Suppressor macrophage (primary cell): ENCODE measurements at places on chromosomes 13 and 19.

DNA sequence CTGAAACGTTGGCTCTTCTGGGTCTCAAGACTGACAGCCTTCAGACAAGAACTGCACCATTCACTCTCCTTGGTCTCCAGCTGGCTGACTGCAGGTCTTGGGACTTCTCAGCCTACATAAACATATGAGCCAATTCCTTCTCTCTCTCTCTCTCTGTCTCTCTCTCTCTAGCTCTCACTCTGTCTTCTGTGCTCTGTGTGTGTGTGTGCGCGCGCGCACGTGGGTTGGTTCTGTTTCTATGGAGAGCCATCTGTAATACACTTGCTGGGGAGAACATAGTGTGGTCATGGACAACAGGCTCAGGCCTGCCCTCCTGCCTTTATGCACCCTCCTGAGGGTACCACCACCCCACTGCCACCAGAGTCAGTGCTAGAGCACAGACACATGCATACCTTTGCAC, 13.7 kb upstream of the SERPINE3 start:
- no peak for DNase-seq

- no peak for DNase-seq
Observed at GRCh38 chr13:25848812-25849745, 202.7 kb downstream of the SHISA2 start.

DNA sequence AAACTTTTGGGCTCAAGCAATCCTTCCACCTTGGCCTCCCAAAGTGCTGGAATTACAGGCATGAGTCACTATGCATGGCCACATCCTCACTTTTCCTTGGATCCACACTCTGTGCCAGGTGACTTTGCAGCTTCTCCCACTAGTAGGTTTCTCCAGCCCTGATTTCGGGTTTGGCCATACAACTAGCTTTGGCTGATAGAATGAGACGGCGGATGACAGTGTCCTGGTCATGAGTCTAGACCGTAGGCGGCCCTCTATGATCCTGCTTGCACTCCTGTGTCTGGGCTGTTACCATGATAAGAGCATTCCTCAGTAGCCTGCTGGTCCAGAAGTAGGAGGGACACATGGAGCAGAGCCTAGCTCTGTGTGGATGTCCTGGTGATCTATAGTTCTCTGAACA, 112.5 kb upstream of the KL start:
- no peak for DNase-seq

DNA sequence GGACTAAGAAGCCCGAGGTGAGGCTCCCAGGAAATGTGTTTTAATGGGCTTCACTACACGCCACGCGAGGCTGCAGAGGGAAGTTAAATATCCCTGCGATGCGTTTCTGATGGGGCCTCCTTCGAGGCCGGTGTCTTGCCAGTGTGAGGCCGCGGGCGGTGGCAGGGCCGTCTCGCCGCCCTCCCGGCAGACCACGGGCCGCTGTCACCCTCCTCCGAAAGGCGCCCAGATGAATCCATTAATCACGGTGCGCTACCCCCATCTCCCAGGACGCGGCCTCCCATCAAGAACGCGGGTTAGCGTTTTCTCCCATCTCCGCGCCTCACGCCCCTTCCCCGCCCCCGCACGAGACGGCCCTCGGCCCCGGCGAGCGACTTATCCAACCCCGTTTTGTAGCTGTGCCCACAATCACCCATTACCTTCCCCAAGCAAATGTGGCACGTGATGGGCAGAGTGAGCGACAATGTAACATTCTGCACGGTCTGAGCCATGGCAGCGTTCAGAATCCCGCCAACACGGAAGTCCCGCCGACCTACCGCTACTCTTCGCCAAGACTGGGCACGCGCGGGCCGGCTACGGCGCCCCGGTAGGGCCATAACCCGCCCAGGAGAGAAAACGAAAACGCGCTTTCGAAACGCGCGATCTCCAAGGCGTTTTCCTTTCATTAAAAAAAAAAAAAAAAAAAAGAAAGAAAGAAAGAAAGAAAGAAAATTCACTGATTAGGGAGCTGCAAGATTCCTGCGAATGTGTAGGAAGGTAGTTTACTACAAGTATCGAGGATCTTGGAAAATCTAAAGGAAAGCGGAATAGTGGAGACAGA, at the start of gene OBI1:
OBI1 (minus strand) TSS at position 526 of the 820 bp plus-strand sequence; CDS start at position 491, 35 bp downstream.
- DNase-seq = peak; percentile 96

- no peak for DNase-seq
Observed at GRCh38 chr13:32474999-32475792, 47.3 kb upstream of the N4BP2L1 start.

DNA sequence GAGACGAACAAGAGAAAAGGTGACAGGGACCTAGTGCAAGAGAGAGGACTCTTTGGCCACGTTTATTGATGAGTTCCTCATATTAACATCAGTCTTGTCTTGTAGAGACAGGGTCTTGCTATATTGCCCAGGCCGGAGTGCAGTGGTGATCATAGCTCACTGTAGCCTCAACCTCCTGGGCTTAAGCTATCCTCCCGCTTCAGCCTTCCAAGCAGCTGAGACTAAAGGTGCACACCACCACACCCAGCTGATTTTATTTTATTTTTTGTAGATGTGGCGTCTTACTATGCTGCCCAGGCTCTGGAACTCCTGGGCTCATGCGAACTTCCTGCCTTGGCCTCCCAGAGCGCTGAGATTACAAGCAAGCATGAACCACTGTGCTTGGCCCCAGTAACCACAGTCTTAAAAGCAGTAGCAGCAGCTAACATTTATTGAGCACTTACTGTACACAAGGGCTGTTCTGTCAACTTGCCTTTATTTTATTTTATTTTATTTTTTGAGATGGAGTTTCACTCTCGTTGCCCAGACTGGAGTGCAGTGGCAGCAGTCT, 1.1 kb upstream of the SH2D3A start:
- DNase-seq = no peak

DNA sequence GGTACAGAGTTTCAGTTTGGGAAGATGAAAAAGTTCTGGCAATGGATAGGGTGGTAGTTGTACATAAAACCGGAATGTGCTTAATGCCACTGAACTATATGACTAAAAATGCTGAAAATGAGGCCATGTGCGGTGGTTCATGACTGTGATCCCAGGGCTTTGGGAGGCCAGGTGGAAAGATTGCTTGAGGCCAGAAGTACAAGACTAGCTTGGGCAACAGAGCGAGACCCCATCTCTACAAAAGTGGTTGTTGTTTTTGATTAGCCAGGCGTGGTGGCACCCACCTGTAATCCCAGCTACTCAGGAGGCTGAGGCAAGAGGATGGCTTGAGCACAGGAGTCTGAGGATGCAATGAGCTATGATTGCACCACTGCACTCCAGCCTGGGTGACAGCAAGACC, 12.8 kb downstream of the SMAD9 start:
- DNase-seq = no peak

- DNase-seq = no peak
Observed at GRCh38 chr13:43390619-43391018, 367.2 kb downstream of the DNAJC15 start.

GRCh38 chr13:55893540-55893939, 1247.2 kb upstream of the PRR20A start:
- DNase-seq = no peak

DNA sequence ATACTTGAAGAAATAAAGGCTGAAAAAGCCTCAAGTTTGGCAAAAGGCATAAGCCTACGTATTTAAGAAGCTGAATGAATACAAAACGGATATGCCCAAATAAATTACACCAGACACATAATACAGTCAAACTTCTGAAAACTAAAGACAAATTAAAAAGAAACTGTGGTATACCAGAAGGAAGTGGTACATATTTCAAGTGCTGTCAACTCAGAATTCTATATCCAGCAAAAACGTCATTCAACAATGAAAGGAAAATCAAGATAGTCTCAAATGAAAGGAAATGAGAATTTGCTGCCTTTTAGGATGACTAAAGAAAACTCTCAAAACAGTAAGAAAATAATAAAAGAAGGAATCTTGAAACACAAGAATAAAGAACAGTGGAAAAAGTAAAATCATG, 69.5 kb downstream of the POLR1D start:
- DNase-seq = no peak

GRCh38 chr13:48858122-48858902, 117.4 kb upstream of the FNDC3A start:
- DNase-seq = no peak

DNA sequence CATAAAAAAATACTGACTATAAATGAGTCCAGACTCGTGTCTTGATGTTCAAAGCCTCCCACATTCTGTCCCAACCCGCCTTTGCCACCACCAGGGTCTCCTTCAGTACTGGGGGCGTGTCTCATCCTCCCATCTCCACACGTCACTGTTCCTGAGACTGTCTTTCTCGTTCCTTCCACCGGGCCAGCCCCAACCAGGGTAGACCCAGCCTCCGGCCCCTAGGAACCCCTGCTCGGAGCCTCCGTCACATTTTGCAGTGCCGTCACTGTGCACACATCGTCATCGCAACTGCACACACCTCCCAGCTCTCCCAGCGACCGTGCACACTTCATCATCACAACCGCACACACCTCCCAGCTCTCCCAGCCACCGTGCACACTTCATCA, 73.4 kb downstream of the SPACA7 start:
- DNase-seq = no peak

- DNase-seq = no peak
Observed at GRCh38 chr13:104170980-104171555, 1104.9 kb upstream of the SLC10A2 start.

GRCh38 chr13:30870049-30870884, 35.8 kb upstream of the MEDAG start:
- peak; percentile 58 for DNase-seq

- DNase-seq = no peak
Observed at GRCh38 chr13:62502588-62502987, 1086.9 kb upstream of the PCDH20 start.

GRCh38 chr13:53821632-53822031, 793.0 kb downstream of the OLFM4 start:
- DNase-seq = no peak

- no peak for DNase-seq
Observed at GRCh38 chr13:111644750-111645149, 324.3 kb downstream of the TEX29 start.

GRCh38 chr13:21672287-21672680, 1.4 kb downstream of the FGF9 start:
- DNase-seq = no peak

GRCh38 chr13:22647156-22647850, 533.5 kb upstream of the SGCG start:
- DNase-seq = no peak

GRCh38 chr13:39284801-39285388, 246.6 kb downstream of the NHLRC3 start:
- no peak for DNase-seq

GRCh38 chr13:46726347-46726746, 70.6 kb downstream of the ESD start:
- DNase-seq = no peak

DNA sequence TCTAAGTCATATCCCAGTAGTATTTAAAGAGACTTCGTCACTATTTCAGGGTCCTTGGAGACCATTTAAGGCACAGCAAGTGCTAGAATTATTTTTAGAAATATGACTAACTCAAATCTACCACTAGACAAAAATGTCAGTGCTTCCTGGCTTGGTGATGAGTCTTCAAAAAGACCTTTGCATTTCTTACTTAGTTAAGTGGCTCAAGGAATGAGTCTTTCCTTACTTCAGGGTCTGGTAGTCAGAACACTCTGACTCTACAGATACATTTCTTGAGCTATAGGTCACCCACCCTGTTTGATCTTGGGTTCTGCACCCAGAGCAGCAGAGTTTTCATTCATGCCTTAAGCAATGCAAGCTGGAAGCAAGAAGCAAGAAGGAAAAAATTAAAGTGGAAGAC, 191.0 kb upstream of the HTR2A start:
- DNase-seq = no peak

DNA sequence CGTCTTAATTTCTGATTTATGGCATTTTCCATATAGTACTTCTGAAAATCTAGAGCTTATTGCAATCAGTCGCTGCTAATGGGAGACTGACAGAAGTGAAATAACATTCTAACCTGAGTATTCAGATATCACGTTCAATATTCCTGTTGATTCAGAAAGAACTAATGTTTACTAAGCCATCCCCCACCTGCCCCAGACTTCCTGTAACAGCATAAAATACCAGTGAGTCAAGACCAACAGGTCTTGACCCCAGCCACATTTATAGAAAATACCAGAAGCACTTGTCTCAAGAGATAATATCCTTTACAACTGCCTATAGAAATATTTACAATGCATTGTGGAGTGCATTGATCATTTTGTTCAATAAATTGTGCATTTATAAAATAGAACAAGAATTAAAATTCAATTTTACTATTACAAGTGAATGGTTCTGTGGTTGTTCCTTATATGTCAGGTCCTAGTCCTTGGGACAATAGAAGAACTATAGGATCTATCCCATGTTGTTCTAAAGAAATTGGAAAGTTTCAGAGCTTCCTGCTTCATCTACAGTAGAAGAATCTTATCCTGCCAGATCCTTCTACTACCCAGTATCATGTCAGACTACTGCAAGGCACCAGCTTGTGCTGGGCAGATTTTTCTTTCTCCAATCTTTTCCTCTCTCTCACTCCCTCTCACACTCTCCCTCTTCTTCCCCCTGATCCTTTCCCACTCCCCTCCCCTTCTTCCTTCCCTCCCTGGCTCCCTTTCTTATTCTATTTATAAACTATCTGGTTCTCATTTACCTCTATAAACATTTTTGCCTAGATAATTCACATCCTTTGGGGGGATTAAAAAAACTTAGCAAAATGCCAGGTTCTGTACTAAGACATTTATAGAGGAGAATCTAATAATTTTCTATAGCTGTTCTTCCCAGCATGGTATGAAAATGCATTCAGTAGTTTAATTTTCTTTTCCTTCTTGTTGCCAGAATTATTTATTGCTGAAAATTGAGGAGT, 629.9 kb downstream of the DIAPH3 start:
- no peak for DNase-seq
